T-cell (primary cell): ENCODE measurements at places on chromosomes 3 and 15.

DNA sequence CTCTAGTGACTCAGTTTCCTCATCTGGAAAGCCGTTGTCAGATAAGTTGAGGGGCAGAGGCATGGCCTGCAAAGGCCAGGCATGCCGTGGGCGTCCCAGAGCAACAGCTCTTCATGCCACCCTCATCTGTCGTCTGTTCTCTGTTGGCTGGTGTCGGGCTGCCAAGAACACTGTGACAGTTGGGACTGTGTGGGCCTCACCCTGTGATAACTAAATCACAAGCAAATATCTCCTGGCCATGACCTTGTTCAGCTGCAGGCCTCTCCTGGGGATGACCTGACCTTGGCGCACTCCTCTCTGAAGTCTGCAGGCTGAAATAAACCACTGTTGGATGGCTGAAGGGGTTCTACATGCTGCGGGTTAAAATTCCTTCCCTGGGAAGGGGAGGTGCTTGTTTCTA lies 145.9 kb downstream of the SHQ1 start:
- DNase-seq: no peak

DNA sequence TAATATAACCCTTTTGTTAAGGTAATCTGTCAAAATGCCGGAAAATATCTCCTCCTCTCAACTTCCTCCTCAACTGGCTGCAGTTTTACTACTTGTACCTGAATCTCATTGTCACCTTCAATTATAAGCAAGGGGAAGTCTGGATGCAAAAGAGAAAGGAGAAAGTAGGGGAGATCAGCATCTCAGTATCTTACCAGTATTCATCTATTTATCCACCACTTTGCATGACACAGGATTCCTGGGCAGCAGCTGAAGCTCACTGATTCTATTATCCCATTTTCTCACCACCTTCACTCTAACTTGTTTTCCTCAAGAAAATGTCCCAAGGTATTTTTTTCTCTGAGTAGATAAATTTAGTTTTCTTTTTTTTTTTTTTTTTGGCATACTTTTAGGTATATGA lies 440.5 kb upstream of the CBLB start:
- DNase-seq: no peak

DNA sequence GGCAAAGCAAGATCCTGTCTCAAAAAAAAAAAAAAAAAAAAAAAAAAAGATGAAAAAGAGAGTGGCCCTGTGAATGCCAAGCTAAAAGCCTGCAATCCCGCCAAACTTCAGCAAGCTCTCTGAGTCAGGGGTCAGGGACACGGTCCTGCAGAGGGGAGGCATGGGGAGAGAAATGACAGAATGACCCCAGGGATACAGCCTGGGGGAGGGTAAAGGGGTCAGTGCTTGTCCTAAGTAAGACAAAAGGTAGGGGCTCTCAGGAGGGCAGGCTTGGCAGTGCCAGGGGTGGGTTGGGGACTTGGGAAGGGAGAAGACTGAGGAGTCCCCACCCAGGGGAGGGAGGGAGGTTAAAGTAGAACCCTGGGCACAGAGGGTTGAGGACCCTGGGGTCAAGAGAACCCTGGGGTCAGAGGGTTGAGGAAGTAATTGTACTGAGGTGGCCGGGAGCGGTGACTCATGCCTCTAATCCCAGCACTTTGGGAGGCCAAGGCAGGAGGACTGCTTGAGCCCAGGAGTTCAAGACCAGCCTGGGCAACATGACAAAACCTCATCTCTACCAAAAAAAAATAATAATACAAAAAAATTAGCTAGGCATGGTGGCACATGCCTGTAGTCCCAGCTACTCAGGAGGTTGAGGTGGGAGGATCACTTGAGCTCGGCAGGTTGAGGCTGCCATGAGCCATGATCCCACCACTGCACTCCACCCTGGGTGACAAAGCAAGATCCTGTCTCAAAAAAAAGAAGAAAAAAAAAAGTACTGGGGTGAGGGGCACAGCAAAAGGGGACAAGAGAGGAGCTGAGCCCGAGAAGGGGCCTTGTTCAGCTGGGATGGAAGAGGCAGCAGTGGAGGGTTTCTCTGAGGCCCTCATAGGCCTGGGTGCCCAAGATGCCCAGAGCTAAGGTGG lies 5.2 kb upstream of the SEMA3B start:
- DNase-seq: no peak

- DNase-seq: no peak
These were observed 52.3 kb upstream of the CGNL1 start for GRCh38 chr15:57323806-57324589.

DNA sequence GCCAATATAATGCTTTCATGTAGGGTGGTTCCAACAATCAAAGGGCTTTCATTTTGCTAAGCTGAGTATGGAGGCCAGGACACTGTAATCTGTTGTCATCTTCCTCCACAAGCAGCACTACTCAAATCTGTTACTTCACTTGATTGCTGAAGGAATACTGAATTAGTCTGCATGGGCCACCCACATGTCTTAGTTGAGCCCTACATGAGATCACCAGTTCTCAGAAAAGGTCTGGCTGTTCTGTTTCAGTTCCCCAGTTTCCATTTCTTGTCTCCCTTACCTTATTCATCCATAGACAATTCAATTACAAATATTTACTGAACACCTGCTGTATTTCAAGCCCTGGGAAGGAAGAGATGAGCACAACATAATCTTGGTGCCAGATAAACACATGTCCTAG lies 119.2 kb downstream of the FHIT start:
- no peak for DNase-seq

GRCh38 chr3:196203846-196204245 lies 7.4 kb downstream of the ZDHHC19 start:
- DNase-seq: no peak

- no peak for DNase-seq
These were observed 19.5 kb downstream of the SEC22C start for GRCh38 chr3:42562047-42562907.

- DNase-seq: peak; percentile 76
These were observed 253.0 kb upstream of the RASGRP1 start for GRCh38 chr15:38817427-38818156.

DNA sequence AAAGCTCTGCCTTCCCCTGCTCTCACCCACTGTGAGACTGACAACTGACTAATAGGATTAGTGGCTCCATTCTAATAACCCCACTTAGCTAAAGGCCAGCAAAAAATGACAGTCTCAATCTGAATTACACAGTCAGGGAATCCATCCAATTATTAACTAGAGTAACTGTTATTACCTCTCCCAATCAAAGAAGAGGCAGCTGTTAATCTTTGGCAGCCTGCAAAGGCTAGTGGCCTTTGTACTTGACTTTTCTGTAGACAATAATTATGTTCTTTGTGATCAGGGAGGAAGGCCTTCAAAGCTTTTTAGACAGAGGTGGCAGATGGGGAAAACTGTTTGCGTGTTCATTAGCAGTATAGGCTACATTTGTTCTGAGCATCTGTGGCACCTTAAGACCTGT lies 177.7 kb downstream of the ISL2 start:
- no peak for DNase-seq

DNA sequence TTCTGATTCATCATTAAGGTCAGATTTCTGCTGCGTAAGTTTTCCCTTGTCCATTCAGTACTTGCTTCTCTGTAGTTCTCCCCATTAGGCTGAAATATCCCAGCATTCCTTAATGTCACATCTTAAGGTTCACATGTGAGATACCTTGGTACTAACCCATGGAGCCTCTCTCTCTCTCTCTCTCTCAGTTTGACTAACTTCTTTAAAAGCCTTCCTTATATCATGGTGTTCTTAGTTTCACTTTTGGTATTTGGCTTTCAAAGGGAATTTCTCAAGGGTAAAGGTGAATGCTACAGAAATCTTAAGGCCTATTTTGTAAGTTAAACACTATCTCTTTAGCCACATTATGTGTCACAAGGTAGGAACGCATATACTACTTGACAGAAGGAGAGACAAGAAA lies 427.3 kb upstream of the ZNF717 start:
- DNase-seq: no peak

DNA sequence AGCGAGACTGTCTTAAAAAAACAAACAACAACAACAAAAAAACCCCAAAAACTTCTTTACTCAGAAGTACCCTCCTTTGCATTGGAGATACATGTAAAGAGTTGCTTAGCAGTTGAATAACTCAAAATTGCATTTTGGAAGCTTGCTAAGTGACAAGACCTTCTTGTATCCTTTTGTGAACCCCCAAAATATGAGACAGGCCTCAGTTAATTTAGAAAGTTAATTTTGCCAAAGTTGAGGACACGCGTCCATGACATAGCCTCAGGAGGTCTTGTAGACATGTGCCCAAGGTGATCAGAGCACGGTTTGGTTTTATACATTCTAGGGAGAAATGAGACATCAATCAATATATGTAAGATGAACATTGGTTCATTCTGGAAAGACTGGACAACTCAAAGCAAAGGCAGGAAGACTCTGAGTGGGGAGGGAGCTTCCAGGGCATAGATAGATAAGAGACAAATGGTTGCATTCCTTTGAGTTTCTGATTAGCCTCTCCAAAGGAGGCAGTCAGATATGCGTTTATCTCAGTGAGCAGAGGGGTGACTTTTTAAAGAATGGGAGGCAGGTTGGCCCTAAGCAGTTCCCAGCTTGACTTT lies 1.7 kb upstream of the ARF4 start:
- DNase-seq: no peak

DNA sequence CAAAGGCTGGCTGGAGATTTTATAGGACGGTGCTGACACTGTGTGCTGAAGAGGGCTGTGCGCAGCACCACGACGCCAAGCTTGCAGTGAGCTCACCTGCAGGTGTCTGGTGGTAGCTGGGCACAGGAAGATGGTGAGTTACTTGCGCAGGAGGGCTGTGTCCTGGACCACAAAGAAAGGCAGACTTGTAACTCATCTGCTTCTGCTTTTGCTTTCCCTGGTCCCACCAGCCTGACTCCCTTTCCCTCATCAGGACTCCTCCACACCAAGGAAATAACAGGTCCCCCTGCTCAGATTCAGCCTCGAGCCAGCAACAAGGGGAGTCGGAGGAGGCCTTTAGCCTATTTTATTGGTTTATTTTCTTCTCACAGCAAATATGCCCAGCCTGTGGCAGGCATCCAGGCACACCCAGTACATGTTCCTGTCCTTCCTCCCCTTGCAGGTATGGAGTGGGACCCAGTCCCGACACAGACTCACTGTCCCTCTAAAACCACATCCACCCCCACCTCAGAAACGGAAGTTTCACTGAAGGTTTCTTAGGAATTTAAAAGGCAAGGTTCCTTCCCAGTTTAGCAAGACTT lies 35.6 kb upstream of the FLNB start:
- no peak for DNase-seq

DNA sequence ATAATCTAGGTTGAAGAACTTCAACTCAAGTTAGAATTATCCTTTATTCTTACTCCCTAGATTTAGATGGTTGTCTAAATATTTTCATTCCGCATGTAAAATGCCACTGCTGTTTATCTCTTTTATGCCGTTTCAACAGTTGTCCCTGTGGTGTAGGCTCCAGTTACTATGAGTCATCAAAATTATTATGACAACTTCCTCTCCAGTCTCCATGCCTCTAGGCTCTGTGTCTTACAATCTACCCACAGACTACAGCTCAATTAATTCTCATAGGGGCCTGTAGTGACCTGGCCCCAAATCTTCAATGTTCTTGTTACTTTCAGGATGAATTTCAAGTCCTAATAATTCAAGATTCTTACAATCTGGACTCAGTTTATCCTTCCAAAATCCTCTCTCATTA lies 105.8 kb upstream of the UNC13C start:
- no peak for DNase-seq

DNA sequence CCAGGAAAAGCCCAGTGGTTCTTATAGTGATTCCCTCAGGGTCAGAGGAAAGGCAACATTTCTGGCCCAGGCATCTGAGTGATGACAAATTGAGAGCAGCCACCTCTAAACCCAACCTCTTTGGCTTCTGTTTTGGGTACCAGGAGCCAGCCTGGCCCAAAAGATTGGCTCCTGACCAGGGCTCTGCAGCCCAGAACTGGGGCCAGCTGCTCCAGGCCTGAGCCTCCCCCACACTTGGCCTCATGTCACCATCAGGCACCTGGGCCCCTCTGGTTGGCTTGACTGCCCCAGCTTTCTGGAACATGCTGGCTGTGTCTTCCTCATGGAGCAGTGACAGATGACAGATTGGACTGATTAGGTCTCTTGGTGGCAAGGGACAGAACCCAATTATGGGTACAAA lies 26.0 kb upstream of the HCN4 start:
- DNase-seq: no peak

GRCh38 chr3:71118436-71118835 lies 465.1 kb downstream of the FOXP1 start:
- no peak for DNase-seq

DNA sequence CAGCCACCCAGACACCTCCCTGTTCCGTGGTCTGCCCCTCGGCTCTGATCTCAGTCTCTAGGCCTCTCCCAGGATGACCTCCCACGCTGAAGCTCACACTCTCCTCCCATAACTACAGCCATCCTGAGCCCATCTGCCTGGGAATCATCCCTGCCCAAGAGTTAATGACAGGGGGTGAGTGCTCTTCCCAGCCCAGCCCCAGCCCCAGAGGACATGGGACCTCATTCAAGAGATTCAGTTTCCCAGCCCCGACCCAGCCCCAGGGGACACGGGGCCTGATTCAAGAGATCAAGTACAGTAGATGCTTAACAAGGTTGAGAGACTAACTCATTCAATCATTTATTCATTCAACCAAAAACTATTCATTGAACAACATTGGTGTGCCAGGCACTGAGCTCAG lies 272.0 kb downstream of the XXYLT1 start:
- no peak for DNase-seq

- DNase-seq: peak; percentile 73
These were observed 19.0 kb downstream of the ACAA1 start for GRCh38 chr3:38117748-38118420.

GRCh38 chr3:73855813-73856212 lies 231.1 kb upstream of the PDZRN3 start:
- no peak for DNase-seq

DNA sequence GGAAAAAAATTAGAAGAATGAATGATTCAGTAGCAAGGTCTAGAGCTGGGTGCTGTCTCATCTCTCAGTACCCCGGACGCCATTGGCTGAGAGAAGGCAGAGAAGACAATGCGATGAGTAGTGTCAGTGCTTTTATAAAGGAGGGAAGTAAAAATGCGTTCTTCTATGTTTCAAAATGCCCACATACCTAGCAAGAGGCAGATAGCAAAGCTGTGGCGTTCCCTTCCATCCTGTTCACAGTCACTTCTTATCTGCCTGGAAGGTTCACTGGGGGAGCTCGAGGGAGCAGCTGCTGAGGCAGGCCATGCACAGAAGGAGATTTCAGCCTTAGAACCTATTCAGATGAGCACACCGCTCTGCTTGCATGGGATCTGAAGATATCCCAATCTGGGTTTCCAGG lies 234.0 kb downstream of the RPLP1 start:
- DNase-seq: no peak

GRCh38 chr3:25033407-25034029 lies 394.5 kb upstream of the RARB start:
- no peak for DNase-seq

GRCh38 chr3:74041068-74041675 lies 416.4 kb upstream of the PDZRN3 start:
- DNase-seq: no peak
